ENCODE measurements at places on chromosomes 6 and 20.
A peak's percentile ranks its signal among the peaks of the same experiment; 100 is the strongest.

- no peak for DNase-seq
Observed at GRCh38 chr20:11755071-11755841, 162.4 kb upstream of the BTBD3 start.

- no peak for DNase-seq
Observed at GRCh38 chr6:82072751-82073150, 174.8 kb downstream of the IBTK start.

DNA sequence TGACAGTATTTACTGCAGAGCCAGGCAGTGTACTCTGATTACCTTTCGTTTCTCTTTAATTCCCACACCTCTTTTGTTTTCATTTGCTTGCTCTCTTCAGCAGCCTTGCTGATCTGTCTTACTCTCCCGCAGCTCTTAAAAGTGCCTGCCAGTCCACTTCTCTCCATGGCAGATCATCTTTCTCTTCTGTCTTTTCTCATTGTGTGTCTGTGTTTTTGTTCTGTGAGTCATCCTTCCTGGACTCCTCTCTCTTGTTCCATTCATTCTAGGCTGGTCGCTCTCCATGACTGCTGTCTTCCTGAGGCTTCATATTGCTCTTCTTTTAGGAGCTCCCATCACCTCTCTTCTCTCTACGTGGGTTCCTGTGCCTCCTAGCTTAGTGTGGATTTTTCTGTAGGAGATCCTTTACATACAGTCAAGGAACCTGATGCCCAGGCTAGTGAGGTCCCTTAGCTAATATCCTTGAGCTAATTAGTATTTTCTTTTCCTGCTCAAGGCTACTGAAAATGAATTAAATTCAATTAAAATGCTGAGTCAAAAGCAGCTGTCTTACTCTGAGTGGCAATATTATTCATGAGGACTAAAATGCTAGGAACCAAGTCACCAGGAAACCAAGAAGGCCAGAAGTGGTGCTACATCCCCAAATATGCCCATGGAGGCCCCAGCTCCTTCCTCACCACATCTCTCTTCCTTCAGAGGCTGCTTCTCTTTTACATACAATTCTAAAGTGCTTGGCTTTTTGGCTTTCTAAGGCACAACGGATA lies 86.1 kb downstream of the SLX4IP start:
- no peak for DNase-seq

DNA sequence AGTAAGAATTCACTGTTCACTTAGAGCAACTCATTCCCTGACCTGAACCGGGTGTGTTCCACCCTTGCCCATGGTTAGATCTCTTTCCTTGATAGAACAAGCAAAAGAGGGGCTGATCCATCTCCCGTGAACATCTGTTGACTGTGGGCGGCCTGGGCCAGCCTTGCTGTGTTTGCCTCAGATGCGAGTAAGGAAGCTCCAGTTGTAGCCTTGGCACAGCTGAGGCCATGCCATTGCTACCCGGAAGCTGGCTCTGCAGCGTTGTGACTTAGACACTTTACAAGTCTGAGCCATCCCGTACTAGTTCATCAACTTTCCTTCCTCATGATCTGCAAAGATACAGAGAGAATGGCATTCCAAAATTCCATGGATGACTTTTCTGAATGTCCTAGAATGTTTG lies 139.0 kb downstream of the MAP3K4 start:
- no peak for DNase-seq

DNA sequence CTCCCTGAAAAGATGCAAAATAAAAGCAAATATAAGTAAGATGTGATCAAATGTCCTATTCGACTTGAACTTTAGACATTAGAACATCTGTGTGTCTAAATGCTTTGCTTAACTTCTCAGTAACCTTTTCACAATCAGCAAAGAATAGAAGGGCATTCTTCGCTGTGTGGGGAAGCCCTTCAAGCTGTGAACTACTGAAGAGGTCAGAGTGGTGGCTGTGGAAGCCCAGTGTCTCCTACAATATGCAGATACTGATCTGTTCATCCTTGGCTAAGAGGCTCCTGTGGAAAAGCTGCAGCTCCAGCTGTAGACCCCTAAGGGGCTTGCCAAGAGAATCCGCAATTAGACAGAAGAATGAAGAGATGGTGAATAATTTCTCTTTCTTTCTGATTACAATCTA lies 400.3 kb upstream of the SASH1 start:
- DNase-seq: no peak

DNA sequence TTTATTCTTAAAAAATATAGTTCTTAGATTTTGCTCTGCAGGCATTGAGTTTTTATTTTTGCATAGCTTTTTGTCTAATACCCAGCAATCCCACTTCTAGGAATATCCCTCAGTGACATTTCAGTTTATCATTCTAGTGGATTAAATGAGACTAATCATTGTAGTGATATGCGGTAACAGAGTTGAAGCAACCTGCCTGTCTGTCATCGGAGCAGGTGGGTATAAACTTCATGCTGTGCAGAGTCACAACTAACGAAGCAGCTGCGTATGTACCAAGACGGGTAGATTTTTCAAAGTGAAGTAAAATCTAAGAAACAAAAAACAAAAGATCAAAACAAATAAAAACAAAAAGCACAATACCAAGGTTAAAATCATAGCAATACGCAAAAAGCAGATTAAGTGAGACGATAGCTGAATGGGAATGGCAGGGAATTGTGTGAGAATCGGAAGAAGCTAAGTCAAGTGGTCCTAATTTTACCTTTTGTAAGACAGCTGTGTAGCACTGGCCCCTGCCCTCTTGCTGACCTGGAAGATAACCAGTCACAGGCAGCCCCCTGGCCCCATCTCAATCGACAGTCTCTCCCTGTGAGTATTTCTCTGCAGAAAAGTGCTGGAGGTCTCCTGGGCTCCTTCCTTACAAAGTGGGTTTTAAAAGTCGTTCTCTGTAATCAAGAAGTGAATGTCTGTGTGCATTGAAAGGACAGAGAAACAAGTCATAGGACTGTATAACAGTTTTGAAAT lies 169.2 kb downstream of the OR2B2 start:
- DNase-seq: no peak

- no peak for DNase-seq
Observed at GRCh38 chr6:6905961-6906518, 201.7 kb upstream of the RREB1 start.

DNA sequence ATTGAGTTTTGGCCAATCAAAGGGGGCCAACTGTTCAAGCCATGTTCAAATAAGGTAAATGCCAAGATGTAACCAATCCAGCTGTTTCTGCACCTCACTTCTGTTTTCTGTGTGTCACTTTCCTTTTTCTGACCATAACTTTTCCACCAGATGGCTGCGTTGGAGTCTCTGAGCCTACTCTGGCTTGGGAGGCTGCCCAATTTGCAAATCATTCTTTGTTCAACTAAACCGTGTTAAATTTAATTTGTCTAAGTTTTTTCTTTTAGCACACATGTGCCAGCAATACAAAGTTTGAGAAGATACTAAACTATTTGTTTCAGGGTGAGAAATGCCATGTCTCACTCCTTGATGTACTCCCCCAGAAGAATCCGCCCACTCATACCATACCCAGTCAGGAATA lies 52.1 kb downstream of the IYD start:
- DNase-seq: no peak

DNA sequence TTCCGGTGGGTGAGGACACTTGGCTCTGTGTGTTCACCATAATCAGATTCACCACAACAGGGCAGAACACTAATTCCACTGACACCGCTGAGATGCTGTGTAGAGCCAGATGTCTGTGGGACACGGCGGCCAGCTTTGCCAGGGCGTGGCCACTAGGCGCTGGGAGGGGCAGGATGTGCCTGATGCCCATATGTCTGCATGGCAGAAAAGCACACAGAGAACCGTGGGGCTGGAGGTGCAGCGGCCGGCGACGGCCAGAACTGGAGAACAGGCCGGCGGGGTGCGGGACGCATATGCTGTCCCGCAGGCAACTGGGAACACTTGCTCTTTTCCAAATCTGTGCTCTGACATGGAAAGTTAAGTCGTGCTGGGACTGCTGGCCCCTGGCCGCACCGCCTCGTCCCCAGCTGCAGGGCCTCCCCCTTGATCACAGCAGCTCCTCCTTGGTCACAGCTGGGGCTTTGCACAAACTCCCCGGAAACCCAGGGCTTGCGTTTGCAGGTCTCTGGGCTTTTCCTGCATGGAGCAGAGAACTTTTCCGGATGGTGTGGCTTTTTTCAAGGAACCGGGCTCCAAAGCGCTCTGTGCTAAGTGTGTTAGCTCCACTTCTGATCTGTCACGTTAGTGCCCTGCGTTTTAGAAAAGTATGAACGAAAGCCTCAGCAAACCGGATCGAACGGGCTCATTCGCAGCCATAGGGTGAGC lies 31.1 kb downstream of the NTSR1 start:
- DNase-seq: peak; percentile 13

Data from WTC11 (cell line).